ENCODE measurements at places on chromosomes 3 and 15.

GRCh38 chr3:73052857-73053256 is 8.6 kb upstream of the EBLN2 start:
- DNase-seq, result no peak

GRCh38 chr3:47884603-47885002 is 81.7 kb downstream of the DHX30 start:
- no peak for DNase-seq

DNA sequence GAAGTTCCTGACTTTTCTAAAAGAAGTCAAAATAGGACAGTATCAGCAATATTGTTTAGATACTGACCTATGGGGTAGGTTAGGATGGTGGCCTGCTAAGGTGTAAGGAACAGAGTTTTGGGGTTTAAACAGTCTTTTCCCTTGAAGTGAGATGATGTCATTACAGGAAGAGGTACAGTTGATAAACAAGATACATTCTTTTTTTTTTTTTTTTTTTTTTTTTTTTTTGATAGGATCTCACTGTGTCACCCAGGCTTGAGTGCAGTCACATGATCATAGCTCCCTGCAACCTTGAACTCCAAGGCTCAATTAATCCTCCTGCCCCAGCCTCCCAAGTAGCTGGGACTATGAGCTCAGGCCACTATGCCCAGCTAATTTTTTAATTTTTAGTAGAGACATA is 33.3 kb downstream of the SLC25A36 start:
- DNase-seq, result no peak

DNA sequence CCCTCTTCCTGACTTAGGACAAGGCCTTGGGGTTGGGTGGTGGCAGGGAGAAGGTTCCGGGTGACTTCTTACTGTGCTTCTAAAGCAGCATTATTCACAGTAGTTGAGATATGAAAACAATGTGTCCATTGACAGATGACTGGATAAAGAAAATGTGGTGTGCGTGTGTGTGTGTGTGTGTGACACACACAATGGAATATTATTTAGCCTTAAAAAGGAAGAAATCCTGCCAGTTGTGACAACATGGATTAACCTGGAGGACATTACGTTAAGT is 128.1 kb upstream of the RASGRP1 start:
- no peak for DNase-seq

DNA sequence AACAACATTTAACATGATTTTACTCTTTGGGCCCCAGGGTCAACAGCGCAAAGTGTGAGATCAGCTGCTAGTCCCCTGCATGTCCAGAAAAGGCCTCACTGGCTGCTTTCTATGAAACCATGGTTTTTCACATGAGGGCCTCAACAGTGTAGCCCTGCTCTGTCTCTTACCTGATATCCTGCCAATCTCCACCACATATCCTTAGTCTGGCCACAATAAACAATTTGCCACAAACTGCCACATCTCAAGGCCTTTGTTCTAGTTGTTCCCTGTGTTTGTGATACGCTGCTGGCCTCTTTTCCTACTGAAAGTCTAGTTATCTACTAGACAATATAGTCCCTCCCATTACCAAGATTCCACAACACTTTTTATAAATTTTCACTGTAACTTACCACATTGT is 17.7 kb downstream of the VPS39 start:
- DNase-seq, result no peak

DNA sequence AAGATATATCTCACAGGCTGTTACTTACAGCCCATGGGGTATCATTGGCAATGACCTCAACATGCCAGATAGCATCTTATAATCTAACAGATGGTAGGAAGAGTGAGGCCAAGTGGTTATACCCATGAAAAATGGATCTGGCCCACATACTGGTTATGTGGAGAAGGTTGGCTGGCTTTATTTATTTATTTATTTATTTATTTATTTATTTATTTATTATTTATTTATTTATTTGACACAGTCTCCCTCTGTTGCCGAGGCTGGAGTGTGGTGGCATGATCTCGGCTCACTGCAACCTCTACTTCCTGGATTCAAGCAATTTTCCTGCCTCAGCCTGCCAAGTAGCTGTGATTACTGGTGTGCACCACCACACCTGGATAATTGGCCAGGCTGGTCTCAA is 11.6 kb downstream of the FBXO40 start:
- DNase-seq, result no peak

- no peak for DNase-seq
Observed at GRCh38 chr15:60124460-60125070, 120.5 kb downstream of the FOXB1 start.

DNA sequence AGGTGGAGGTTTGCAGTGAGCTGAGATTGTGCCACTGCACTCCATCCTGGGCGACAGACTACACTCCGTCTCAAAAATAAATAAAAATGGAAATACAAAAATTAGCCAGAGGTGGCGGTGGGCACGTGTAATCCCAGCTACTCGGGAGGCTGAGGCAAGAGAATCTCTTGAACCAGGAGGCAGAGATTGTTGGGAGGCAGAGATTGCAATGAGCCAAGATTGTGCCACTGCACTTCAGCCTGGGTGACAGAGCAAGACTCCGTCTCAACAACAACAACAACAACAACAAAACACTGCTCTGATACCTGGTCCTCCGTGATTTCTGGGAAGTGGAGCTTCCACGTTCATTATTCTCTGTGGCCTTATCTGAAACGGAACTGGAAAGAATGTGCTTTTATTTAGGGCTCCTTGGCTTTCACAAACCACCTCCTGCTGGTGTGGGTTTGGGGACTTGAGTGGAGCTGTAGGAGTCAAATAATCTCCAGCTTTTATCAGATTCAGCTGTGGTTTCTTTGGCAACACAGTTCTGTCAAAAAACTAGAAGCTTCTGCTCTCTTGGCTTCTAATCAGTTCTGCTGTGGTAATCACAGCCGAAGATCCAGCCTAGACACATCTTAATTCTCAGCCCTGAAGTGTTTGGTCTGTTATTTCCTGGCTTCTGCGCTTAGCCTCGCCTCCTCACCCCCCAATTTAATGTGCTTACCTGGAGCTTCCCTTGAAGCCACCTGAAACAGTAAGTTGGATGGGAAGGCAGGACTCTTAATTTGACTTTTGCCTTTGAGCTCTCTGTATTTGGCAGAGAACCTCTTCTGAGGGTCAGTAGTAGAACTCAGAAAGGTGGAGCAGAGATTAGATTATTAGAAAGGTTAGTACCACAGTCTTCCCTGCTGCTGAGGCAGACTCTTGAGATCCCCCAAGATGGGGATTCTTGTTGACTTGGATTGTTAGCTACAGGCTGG is 21.4 kb downstream of the IRAK2 start:
- DNase-seq, result peak; percentile 35

GRCh38 chr3:126104028-126104635 is 20.2 kb upstream of the SLC41A3 start:
- no peak for DNase-seq

GRCh38 chr3:131026321-131027151 is at the start of the genes ASTE1 and NEK11:
TSS of gene ASTE1 (minus strand) at chr3:131026825. CDS start at chr3:131025306, 1,519 bp downstream.
TSS of gene NEK11 (plus strand) at chr3:131026877. CDS start at chr3:131029709, 2,832 bp downstream.
- peak; percentile 87 for DNase-seq

- DNase-seq, result no peak
Observed at GRCh38 chr3:119302697-119303551, 8.7 kb downstream of the ARHGAP31 start.

- DNase-seq, result no peak
Observed at GRCh38 chr3:142925140-142925539, 36.3 kb upstream of the PCOLCE2 start.

DNA sequence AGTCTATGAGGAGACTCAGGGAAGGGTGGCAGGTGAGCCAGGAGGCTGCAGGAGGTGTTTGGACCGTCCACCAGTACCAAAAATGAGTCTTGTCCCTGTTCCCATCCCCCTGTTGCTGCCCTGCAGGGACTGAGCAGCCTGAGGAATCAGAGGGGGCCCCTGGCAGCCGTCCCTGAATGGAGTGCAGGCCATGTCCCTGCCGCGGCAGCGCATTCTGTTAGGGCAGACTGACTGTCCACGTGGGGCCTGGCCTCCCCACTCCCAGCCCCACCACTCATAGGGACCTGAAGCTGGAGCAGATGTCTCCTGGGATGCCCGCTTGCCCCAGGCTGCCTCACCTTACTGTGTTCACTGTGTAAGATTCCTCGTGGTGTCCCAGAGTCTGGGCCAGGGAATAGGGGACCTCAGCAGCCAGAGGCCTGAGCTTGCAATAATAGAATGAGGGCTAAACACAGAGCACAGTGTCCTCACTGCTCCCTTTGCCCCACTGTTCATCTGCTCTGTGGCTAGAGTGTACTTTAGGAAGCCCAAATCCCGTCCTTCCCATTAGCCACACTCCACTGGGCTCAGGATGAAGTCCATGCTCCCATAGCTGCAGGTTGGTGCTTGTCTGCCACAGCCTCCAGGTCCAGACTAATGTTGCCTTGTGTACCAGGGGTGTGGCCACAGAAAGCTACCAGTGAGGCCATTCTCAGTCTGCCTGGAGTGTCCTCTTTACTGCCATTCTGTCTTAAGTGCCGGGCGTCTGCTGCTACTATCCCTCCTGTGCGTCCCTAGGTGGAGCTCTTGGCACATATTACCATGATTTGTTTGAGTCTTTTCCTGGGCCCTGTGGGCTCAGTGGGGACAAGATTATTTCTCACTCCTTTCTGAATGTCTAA is 63.2 kb downstream of the HCN4 start:
- DNase-seq, result no peak

GRCh38 chr3:24837601-24838000 is 343.0 kb upstream of the THRB start:
- DNase-seq, result no peak

DNA sequence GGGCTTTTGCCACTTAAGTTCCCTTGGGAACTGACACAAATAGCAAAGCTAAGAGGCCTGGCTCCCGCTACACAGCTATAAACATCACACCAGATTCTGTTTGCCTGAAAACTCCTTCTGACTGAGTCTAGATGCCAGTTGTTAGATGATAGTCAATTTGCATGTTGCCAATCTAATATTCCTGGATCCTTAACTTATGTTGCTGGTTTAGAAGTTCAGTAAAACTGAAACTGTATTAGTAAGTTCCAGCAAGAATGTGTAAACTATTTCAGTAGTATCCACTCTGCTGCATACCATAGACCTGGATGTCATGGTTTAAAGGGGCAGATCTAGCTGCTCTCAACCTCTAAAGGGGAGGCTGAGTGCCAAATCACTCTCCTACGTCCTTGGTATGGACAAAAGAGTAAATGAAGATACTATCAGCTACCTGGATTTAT is 27.1 kb upstream of the LACTB start:
- no peak for DNase-seq

- DNase-seq, result peak; percentile 68
Observed at GRCh38 chr15:79380755-79381497, 51.2 kb upstream of the MINAR1 start.

GRCh38 chr3:25542492-25543039 is 114.5 kb downstream of the RARB start:
- no peak for DNase-seq

DNA sequence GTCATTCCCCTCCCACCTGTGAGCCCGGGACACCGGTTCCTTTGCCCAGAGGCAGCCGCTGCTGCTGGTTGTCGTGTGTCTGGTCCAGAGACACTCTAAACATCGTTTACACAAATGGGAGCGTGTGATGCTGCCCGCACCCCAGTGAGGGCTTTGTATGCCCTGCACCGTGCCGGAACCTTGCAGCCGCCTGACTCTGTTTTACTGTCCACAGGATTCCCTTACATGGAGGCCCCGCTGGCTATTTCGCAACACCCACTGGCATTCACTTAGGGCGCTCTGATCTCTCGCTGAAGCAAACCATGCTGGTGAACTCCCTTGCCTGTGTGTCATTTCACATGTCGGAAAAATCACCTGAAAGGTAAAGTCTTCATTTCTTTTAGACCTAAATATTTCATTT is 100.8 kb upstream of the SLC6A6 start:
- no peak for DNase-seq

DNA sequence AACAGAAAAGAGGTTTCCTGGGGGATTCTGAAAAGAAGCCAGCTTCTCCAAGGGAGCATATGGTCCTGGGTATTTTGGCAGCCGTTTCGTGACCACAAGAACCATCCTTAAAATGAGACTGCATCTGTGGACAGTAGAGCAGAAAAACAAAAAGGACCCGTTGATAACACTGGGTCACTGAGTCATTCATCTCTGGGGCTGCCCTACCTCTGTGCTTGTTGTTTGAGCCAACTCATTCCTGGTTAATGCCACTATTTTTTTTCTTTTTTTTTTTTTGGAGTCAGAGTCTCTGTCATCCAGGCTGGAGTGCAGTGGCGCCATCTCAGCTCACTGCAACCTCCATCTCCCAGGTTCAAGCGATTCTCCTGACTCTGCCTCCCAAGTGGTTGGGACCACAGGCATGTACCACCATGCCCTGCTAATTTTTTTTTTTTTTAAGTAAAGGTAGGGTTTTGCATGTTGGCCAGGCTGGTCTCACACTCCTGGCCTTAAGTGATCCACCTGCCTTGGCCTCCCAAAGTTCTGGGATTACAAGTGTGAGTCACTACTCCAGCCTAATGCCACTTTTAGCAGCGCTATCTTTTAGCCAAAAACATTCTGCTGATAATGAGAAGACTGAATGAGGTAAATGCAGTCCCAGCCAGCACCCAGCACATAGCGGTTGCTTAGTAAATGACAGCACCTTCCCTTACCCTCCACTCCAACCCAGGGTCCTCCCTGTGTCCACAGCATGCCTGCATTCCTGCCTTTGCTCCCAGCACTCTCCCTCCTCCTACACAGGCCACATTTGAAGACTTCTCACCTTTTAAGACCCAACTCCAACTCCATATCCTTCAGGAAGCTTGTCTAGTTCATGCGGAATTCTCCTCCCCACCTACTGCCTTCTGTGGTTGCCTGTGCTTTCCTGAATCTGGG is 9.1 kb upstream of the ISL2 start:
- no peak for DNase-seq

DNA sequence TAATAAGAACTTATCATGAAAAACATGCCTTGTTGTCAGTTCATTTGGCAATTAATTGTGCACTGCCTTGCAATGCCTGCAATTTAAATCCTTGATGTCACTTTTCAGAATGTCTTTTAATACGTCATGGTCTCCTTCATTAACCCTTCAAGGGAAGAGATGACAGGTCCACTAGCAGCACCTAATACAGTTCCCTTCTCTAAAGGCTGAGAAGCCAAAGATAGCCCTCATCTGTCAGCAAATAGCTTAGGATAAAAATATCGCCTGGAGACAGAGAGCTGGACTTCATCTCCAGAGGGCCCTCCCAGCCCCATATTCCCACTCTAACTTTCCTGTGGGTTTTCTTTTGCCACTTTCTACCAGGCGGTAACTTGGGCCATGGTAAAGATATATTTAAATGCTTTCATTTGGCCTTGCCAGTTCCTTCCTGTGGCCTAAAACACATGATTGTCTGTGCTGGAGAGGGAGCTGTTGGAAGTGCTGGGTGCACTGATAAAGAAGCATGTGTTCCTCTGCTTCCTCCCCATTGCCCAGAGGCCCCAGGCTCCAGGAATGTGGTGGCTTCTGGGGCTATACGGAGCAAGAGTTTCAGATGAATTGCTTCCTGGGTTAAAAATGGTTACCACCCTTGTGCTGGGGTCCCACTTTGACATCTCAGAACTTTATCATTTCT is 76.3 kb upstream of the UMPS start:
- no peak for DNase-seq
